ENCODE measurements at places on chromosomes 16 and 17.

DNA sequence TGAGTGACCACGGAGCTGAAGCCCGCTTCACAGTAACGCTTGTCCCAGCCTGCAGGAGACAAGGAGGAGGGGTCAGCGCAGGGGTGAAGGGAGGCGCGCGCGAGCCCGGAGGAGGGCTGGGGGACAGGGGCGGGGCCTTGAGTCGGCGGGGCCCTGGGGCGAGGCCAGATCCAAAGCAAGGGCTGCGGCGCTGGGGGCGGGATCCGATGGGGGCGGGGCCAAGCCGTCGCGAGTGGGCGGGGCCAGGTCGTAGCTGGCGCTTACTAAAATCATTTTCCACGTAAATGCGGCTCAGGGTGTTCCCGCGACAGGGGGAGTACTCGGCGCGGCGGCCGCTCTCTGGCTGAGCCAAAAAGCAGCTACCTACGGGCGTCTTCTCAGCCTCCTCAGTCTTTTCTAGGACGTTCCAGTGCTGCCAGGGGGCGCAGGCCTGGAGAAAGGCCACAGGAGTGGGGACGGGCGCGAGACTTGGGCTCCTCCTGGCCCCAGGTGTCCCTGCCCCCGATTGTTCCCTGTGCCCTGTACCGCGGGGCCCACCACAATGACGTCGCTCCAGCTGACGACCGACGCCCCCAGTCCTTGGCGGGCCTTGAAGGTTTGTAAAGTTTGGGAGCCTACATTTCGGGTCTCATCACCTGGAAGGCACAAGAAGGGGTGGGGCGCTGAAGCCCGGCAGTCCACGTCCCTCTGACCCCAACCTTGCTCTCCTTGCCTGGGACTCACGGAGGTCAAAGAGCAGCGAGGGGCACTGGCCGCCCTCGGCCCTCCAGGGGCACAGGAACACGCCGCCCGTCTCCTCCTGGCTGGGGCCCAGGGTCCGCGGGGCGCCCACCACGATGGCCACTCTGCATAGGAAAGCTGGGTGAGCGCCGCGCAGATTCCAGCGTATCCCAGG, 3.9 kb downstream of the ITGA2B start:
- DNase-seq = peak; percentile 66

DNA sequence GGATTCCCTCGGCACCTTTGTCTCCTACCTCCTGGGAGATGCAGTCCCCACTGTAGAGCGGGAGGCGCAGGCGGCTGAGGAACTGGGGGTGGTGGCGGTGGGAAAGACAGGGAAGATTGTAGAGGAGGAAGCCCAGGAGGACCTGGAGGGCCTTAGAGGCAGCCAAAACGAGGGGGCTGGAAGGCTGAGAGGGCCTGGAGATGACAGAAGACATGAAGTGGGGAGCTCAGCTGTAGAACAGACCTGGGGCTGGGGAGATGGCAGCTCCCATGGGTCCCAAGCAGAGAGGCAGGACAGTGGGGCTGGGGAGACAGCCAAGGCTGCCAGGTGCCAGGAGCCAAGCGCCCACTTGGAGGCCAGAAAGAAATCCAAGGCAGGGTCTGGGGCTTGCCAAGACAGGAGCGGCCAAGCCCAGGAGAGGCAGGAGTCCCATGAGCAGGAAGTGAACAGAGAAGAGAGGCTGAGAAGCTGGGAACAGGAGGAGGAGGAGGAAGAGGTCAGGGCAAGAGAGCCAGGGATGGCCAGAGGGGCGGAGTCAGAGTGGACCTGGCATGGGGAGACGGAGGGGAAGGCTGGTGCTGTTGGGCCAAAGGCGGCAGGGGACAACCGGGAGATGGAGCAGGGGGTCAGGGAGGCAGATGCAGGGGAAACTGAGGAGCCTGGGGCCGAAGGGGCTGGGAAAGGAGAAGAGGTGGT, 803 bp downstream of the APOBR start:
- no peak for DNase-seq

DNA sequence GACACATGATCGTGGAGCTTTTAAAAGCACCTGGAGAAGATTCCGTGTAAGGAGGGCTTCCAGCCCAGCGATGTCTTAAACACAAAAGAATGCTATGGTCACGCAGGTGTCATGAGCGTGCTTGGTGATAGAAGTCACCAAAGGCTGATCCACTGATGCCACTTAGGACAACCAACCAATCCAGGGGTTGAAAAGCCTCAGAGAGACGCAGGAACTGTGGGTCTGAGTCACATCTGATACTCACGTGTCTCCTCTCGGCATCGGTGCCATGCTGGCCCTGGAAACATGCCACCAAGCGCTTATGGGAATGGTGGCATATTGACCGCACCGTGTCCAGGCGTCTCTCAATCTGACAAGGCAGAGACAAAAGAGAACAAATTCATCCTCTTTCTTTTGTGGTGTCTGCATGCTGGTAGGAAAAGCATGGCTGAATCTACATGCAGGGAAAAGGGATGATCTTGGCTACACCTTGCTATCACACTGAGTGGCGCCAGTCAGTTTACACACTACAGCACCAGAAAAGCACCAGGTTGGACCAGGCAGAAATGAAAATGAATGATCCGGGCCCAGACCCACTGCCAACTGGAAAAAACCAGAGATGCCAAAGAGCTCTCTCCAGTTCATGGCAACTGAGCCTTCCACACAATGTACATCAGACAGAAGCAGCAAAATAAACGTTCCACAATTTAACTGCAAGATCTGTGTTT, 38.0 kb downstream of the ARHGAP17 start:
- peak; percentile 34 for DNase-seq

DNA sequence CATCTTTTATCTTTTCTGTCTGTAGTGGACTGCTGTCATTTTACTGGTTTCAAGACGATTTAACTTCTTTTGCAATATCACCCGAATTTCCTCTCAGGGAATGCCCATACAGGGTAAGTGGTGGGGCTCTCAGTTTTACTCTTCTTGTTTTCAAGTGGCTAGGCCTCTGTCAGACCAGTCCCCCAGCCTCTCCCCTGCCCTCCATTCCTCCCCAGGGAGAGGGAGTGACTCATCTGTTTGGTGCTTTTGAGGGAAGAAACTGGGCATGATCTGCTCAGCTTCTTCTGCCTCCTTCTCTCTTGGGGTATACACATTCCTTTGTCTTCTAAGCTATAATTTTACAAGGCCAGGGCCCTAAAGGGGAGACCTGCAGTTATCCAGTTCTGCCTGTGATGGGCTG, 332.0 kb downstream of the CBLN1 start:
- peak; percentile 33 for DNase-seq

DNA sequence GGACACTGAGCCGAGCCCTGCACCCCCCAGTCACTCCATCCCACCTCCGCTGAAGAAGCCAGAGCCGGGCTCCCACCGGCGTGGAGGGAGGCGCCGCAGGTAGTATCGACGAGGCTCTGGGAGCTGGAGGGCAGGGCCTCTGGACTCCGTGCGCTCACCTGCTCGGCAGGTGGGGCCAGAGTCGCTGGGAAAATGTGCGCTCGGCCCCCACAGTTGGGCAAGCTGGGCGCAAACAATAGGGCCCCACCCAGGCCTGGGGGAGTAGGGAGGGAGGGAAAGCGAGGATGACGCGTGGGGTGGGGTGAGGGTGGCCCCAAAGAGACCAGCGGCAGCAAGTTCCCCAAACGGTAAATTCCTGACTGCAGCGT, 668 bp downstream of the JUP start:
- DNase-seq = peak; percentile 24

- DNase-seq = no peak
These were observed 53.5 kb downstream of the TIMM22 start for GRCh38 chr17:1050246-1050995.

DNA sequence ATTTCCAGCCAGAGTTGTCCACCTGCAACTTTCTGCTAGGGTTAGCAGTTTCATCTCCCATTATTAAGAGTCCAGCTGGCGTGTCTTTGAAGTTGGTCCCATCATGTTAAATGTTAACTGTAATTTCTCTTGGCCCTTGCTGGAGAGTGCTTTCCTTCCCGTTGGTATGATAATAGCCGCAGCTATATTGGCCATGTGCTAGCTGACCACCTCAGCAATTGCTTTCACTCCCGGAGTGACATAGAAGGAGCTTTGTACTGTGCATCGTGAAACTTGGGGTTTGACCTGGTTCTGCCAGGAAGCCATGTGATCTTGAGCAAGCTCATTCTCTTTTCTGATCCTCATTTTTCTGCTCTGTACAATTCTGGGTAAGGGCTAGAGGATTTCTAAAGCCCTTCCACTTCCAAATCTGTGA, 81.0 kb upstream of the TBX2 start:
- no peak for DNase-seq

- no peak for DNase-seq
These were observed 9.9 kb downstream of the HAP1 start for GRCh38 chr17:41724476-41725050.

DNA sequence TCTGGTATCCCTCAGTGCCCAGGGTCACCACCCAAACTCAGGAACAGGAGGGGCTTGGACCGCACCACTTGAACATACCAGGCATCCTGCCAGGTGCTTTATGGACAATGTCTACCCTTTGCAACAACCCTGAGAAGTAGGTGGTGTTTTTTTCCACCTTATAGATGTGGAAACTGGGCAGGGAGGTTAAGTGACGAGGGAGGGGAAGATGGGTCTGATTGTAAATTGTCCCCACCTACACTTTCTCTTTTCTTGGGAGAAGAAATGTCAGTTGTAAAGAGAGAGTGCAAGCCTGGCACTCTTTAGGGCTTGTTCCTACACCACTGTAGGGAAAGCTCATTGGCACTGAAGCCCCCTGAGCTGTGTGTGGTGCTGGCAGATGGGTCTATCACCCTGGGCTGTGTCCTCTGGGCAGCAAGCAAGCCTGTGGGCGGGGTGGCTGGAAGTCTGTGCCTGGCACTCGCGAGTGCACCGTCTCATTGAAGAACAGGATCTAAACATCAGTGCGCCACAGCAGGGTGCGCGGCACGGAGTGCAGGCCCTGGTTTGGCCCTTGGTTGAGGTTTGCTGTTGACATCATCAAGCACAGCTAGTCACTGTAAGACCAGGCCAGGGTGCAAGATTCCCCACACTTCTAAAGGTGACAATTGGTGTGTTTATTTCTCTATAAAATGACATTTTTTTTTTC, 15.1 kb downstream of the NOD2 start:
- DNase-seq = no peak
